ENCODE measurements at places on chromosomes 12 and 14. TPM values are rescaled to one million over a fixed set of nuclear protein-coding genes. Genes with fewer than 3 reads are reported as not detected.

DNA sequence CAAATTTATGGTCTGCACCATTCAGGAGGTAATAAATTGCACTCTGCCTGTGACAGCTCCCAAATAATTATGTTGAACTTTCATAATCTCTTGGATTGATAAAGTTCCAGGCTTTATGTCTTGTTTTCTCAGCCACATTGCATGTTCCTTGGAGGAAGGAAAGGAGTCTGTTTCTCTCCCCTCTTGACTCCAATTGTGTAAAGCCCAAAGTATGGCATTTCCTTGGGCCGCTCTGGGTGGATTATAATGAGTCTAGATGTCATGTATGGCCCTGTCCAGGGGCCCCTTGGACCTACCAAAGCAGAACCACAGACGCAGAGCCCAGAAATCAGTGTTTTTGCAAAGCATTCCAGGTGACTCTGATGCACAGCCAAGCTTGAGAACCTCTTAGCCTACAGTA lies 160.8 kb downstream of the KSR2 start:
- peaks cover 2% of the 10 kb centered on the region for H3K4me1 ChIP-seq
- no peak overlapping the region for H3K4me3 ChIP-seq
- no peak for DNase-seq
- no peak overlapping the region for H3K27ac ChIP-seq
- peaks cover 29% of the 10 kb centered on the region for H3K27me3 ChIP-seq

ZBTB39 gene
- 19.1 TPM for total RNA-seq

DNA sequence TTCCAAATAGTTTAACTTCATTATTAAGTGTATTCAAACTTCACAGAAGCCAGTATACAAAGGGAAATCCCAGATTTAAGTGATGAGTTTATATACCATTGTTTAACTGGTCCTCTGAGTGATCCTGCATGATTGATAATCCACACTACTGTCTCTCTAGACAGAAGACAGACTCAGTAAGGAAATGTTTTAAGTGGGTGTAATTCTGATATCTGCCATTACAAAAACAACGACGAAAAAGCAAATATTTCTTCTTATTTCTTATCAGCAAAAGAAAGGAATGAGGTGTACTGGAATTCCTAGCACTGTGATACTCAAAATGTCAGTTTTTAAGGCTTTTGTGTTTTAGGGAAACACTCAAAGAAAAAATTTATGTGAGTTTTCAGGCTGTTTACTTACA lies 127.5 kb downstream of the GPHN start:
- DNase-seq: no peak
- no peaks in the 10 kb centered on the region for H3K36me3 ChIP-seq
- H3K27ac ChIP-seq: peak overlapping the region; percentile 84
- peaks cover 7% of the 10 kb centered on the region for H3K4me1 ChIP-seq

GRCh38 chr14:104689109-104689880 lies at the start of gene INF2:
INF2 (plus strand) TSS chr14:104689618; CDS start chr14:104701366, 11,748 bp downstream.
- DNase-seq: peak; percentile 54
- H3K36me3 ChIP-seq: no peaks in the 10 kb centered on the region
- no peaks in the 10 kb centered on the region for H3K27me3 ChIP-seq
- H3K4me3 ChIP-seq: peak within 1 kb of the TSS; percentile 66
- peak within 1 kb of the TSS; percentile 39 for H3K27ac ChIP-seq
- peaks cover 37% of the 10 kb centered on the region for H3K4me1 ChIP-seq

GRCh38 chr14:99660006-99660566 lies 15.2 kb downstream of the HHIPL1 start:
- no peaks in the 10 kb centered on the region for H3K36me3 ChIP-seq
- peak overlapping the region; percentile 16 for H3K4me3 ChIP-seq
- H3K4me1 ChIP-seq: peaks cover 29% of the 10 kb centered on the region
- no peak overlapping the region for H3K27ac ChIP-seq
- no peak for DNase-seq

- H3K4me1 ChIP-seq: peaks cover 11% of the 10 kb centered on the region
- no peaks in the 10 kb centered on the region for H3K27me3 ChIP-seq
- no peak overlapping the region for H3K27ac ChIP-seq
- no peak overlapping the region for H3K4me3 ChIP-seq
These were observed 14.9 kb downstream of the HCAR2 start for GRCh38 chr12:122688291-122688690.

DNA sequence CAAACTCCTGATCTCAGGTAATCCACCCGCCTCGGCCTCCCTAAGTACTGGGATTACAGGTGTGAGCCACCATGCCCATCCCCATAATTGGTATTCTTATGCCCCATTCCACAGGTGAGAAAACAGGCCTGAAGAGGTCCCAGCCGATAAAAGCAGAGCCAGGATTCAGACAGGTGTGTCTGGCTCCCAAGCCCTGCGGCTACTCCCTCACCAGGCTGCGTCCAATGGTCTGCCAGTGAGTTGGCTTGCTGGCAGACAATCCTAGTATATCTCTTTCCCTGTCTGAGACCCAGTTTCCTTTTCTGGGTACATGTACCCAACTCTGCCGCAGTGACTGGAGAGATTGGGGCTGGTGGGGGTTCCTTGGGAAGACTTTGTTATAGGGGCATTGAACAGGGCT lies 1.9 kb upstream of the TSPAN9 start:
- H3K4me1 ChIP-seq: peaks cover 25% of the 10 kb centered on the region
- H3K36me3 ChIP-seq: no peaks in the 10 kb centered on the region
- no peaks in the 10 kb centered on the region for H3K27me3 ChIP-seq
- H3K27ac ChIP-seq: peak overlapping the region; percentile 53
- no peak for DNase-seq
- peak overlapping the region; percentile 58 for H3K4me3 ChIP-seq

DNA sequence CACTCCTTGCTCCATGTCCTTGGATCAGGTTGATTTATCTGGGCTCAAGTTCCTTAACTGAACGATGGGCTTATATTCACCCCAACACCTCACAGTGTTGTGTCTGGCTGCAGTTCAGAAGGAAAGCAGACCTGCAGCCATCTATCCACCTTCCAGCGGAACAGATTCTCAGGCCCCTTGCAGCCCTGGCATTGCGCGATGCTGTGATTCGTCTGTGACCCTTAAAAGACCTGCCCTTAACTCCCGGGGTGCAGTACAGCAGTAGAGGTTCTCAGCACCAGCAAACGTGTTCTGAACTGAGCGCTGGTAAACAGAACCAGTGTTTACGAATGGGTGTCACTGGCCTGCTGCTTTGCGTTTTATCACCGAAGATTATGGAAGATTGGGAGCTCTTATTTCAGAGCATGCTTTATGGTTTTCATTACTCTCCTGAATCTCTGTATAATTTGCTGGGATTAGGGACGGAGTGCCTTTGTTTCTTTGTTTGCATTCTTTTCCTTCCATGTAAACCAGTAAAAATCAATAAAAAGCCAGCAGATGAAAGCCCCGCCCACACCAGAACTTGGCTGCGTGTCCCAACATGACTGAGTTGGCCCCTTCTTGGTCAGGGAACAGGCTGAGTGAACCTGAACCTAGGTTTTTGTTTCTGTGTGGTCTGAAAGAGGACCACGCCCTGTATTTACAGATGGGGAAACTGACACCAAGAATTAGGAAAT lies 286.7 kb upstream of the CRY1 start:
- no peak overlapping the region for H3K27ac ChIP-seq
- H3K4me3 ChIP-seq: no peak overlapping the region
- DNase-seq: no peak
- H3K4me1 ChIP-seq: peaks cover 13% of the 10 kb centered on the region
- no peaks in the 10 kb centered on the region for H3K36me3 ChIP-seq

- DNase-seq: no peak
- H3K4me3 ChIP-seq: no peak overlapping the region
- H3K4me1 ChIP-seq: peaks cover 10% of the 10 kb centered on the region
- no peak overlapping the region for H3K27ac ChIP-seq
These were observed 18.2 kb upstream of the FAIM2 start for GRCh38 chr12:49921936-49922335.

DNA sequence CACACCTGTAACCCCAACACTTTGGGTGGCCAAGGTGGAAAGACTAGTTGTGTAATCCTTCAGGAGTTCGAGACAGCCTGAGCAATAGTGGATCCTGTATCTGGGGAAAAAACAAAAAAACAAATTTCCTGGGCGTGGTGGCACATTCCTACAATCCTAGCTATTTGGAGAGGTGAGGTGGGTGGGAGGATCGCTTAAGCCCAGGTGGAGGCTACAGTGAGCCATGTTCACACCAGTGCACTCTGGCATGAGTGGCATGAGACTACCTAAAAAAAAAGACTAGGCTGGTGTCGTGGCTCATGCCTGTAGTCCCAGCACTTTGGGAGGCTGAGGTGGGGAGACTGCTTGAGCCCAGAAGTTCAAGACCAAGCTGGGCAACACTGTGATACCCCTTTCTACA lies 17.2 kb downstream of the PTGES3 start:
- H3K27me3 ChIP-seq: no peaks in the 10 kb centered on the region
- DNase-seq: no peak
- H3K4me3 ChIP-seq: no peak overlapping the region
- peaks cover 37% of the 10 kb centered on the region for H3K36me3 ChIP-seq
- no peak overlapping the region for H3K27ac ChIP-seq
- H3K4me1 ChIP-seq: peaks cover 3% of the 10 kb centered on the region

DNA sequence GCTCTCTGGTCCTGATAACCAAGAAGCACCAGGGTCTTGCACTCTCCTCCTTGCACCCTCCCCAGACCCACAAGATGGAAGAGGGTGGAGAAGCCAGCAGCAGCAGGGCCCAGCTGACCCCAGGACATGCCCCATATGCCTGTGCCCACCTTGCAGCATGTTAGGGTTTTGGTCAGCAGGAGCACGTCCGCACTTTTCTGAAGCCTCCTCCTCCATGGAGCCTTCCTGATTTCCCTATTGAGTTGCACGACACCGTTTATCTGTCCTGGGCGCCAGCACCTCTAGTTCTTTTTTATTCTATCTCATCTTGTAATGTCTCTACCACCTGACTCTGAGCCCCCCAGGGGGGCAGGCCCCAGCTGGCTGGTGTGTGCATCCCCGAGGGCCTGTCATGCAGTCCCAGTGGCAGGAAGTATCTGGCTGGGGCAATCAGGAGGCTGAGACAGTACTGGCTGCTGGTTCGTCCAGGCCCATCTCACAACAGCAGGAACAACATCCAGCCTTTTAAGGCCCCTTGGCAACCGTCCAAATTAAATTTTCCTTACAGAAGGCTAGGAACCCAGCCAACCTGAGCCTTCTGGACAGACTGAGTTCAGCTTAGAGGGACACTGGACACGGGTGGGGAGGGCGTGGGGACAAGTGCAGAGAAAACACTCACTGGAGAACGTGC lies 39.6 kb downstream of the CCDC85C start:
- no peaks in the 10 kb centered on the region for H3K36me3 ChIP-seq
- H3K27me3 ChIP-seq: no peaks in the 10 kb centered on the region
- H3K4me3 ChIP-seq: peak overlapping the region; percentile 37
- no peak for DNase-seq
- H3K27ac ChIP-seq: peak overlapping the region; percentile 97

- H3K27me3 ChIP-seq: peaks cover 2% of the 10 kb centered on the region
- H3K4me1 ChIP-seq: peaks cover 17% of the 10 kb centered on the region
- H3K27ac ChIP-seq: peak overlapping the region; percentile 75
- DNase-seq: no peak
- H3K4me3 ChIP-seq: no peak overlapping the region
These were observed 324.4 kb upstream of the RTL1 start for GRCh38 chr14:101227611-101228594.

DNA sequence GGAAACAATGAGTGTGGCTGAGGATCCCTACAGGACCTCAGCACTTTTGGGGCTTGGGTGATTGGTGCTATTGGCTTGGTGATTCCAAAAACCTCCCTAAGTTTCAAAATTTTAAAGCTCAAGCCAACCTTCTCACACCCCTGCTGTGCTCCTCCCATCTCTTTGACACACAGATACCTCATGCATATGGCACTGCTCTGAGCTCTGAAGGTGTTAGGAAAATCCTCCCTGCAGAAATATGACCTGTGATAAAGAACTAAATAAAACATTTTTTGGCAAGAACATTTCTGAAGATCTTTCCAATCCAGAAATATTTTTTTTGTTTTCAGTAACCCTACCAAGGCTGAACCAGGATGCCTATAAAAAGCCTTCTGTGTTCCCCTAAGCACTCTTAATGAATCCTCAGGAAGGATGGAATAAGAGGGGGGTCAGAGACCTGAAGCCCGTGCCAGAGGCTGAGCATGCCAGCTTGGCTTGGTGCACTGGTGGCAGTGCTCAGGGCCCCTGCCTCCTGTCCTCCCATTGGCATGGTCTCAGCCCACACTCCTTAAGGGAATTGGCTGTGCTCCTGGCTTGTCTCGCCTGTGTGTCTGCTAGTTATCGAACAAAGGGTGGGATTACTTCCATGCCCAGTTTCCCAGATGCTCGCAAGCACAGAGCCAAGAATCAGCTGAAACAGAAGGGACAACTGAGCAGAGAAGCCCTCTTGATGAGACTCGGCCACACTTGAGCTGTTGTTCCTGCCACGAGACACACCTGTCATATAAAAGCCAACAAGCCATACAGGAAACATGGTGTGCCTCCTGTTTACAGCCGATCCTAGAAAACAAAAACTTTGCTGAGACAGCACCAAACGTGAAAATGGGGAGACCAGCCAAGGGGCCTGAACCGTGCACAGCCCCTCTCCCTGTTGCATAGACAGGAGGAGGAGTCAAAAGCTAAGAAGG lies 132.7 kb upstream of the EEA1 start:
- peaks cover 11% of the 10 kb centered on the region for H3K4me1 ChIP-seq
- H3K27me3 ChIP-seq: peaks cover 4% of the 10 kb centered on the region
- peak overlapping the region; percentile 64 for H3K27ac ChIP-seq
- H3K4me3 ChIP-seq: peak overlapping the region; percentile 13
- no peaks in the 10 kb centered on the region for H3K36me3 ChIP-seq
- no peak for DNase-seq

- no peak overlapping the region for H3K27ac ChIP-seq
- H3K4me3 ChIP-seq: no peak overlapping the region
- peaks cover 4% of the 10 kb centered on the region for H3K27me3 ChIP-seq
- H3K36me3 ChIP-seq: no peaks in the 10 kb centered on the region
- DNase-seq: no peak
These were observed 118.4 kb downstream of the SAMD4A start for GRCh38 chr14:54685286-54685845.

DNA sequence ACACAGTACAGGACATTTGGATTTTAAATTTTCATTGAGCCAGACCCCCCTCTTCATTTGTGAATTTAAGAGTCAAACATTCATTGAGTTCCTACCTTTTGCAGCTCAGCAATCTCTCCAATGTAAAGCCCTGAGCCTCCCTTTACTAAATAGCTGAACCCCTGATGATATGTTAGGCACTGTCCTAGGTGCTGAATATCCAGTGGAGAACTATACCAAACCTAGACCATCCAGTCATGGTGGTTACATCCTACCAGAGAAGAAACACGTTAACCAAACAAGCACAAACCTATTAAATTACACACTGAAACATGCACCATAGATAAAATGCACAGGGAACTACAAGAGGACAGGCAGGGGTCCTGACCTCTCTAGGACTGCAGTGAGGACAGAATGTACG lies 1585.3 kb upstream of the TMEM132C start:
- no peaks in the 10 kb centered on the region for H3K36me3 ChIP-seq
- DNase-seq: no peak
- H3K4me1 ChIP-seq: no peaks in the 10 kb centered on the region
- no peak overlapping the region for H3K4me3 ChIP-seq

GRCh38 chr14:54754623-54755386 lies 147.8 kb downstream of the GCH1 start:
- peaks cover 11% of the 10 kb centered on the region for H3K4me1 ChIP-seq
- H3K27ac ChIP-seq: no peak overlapping the region
- DNase-seq: no peak
- no peak overlapping the region for H3K4me3 ChIP-seq
- H3K36me3 ChIP-seq: no peaks in the 10 kb centered on the region
